ENCODE measurements at places on chromosomes 12 and 14. TPM values are rescaled to one million over a fixed set of nuclear protein-coding genes. Genes with fewer than 3 reads are reported as not detected.

- DNase-seq: no peak
These were observed 122.8 kb downstream of the NTF3 start for GRCh38 chr12:5554711-5555110.

- DNase-seq: no peak
These were observed 12.2 kb upstream of the RHOJ start for GRCh38 chr14:63192085-63192484.

DNA sequence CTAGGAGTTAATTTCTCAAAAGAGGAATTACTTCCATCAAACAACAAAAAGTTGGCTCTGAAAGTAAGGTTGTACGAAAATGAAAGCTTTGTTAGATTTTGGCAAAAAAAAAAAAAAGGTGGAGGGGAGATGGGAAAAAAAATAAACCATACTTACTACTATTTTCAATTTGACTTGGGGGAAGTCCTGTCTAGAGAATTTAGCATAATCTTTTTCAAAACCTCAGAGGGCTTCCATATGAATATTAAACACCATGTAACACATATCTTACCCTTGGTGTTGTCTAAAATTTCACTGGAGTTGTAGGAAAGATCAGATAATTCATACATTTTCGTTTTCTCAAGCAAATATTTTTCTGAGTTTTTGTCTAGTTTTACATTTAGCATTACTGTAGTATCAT is 17.5 kb downstream of the GRIP1 start:
- no peak for DNase-seq

DNA sequence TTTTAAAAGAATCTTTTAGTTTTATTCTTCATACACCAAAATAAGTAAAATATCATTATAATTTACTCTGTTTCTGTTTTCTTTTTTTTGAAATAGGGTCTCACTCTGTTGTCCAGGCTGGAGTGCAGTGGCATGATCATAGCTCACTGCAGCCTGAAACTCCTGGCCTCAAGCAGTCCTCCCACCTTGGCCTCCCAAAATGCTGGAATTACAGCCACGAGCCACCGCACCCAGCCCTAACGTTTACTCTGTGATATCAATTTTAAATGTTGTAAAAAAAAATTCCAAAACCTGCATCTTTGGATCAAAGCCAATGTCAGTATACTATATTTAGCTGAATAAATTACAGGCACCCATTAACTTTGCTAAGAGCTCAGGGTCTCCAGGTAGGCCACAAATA is 437.1 kb upstream of the USP15 start:
- DNase-seq: no peak

DNA sequence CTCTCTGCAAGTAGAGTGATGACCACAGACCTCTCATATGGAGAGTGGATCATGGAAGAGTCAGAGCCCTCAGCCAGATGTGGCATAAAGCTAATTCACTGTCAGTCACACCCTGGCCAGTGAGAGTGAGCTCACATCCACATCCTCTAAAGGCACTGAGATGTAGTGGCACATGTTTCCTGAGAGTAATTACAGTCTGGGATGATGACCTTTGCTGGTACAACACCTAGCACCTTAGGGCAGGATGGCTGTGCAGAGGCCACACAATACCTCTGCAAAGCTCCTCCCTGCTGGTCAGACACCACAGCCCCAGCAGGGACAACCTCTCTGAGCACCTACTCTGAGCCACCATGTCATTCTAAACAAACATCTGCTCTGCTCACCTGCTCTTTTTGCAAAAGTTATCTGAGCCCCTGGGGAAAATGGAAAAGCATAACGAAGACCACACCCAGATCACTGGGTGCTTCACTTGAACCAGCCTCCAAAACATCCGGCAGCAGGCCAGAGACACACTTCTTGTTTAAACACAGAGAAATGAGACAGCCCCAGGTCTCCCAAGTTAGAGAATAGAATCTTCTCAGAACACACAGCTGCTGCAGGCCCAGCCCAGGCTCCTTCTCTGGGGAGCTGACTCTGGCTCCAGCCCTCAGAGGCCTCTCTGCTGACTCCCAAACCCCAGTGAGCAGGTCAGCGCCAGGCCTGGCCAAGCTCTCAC is 30.3 kb downstream of the PITPNM2 start:
- no peak for DNase-seq

GRCh38 chr12:66087365-66087943 is 43.1 kb downstream of the LLPH start:
- no peak for DNase-seq

GRCh38 chr14:44107156-44107555 is 399.9 kb downstream of the FSCB start:
- no peak for DNase-seq

DNA sequence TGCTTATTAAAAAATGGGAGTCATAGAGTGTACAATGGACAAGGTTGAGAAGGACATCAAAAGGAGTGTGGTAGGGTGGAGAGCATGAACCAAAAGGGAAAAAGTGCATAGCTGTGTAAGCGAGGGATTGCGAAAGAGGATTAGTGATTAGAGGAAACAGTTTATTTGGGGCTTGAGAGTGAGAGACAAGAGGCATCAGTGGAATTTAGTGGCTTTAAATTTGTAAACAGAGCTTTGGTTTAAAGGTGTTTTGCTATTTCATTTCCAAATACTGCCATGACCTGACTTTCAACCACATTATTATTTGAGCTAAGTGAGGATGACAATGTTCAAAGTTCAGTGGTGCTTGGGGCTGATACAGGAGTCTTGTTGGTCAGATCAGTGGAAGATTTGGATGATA is 53.4 kb downstream of the SLC16A7 start:
- no peak for DNase-seq

DNA sequence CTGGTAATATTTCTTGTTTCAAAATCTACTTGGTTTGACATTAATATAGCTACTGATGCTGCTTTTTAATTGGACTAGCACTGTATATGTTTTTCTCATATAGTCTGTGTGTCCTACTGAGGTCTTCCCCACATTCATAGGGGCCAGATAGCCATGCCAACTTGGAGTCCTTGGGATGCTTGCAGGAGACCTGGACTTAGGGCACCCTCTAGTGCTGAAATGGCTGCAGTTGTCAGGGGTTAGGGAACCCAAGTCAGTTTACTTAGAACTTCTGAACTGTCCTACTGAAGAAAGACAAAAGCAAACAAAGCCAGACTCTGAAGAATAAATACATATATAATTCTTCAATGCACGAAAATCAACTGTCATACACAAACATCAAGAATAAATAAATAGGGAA is 279.9 kb upstream of the SYT1 start:
- no peak for DNase-seq

DNA sequence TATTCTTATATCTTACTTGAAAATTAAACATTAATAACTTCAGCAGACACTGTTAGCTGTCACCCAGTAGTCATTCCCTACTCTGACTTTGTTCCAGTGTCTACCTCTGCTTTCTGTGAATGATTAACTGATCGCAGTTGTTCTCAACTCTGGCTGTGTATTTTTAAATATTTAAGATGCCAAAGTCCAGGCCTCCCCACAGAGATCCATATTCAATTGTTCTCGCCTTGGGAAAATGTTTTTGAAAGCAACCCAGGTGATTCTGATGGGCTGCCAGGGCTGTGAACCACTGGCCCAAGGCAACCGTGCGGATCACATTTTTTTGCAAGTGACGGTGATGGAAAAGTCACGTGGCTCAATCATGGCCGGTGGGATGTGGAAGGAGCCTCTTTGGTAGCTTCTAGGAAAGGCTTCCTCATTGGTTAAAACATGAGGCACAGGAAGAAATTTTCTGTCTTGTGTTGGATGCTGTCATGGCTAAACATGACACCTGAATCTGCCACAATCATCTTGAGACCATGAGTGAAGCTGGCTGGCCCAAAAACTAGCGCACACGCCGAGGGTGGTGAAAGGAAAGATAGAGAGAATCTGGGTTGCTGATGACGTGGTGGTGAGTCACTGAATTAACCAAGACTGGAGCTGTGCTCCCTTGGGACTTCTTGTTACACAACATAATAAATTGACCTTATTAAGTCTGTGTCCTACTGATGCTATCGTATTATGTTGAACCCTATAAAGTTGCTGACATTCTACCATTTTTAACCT is 37.2 kb downstream of the RDH12 start:
- peak; percentile 14 for DNase-seq

- no peak for DNase-seq
These were observed 266.4 kb upstream of the RGS6 start for GRCh38 chr14:71665781-71666180.

DNA sequence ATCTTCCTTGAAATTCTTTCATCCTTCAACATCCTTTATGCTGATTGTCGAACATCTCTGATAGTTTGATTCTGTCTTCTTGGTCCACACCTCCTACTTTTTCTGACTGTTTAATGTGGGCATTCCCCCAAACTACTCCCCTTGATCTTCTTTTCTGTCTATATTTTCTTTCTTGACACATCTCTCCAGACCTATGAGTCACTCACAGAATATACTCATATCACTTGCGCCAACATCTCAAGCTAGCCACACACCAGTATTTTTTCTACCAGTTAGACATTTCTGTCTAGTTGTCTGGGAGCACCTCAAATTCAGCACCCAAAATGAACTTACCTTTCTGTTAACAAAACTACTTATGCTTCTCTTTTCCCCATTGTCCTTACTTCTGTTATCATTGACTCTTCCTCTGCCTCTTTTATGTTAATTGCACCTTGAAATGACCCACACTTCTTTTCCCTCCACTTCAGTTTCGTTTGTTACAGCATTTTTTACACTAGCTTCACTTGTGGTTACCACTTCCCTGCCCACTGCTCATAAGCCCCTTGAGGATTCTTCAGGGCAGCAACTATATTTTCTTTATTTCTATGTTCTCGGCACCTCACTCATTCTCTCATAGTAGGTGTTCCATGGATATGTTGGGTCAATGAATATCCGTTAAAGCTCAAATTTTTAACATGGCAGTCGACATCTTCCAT is 33.5 kb downstream of the TSHR start:
- no peak for DNase-seq

- no peak for DNase-seq
These were observed 132.4 kb upstream of the NEDD1 start for GRCh38 chr12:96774496-96775256.

DNA sequence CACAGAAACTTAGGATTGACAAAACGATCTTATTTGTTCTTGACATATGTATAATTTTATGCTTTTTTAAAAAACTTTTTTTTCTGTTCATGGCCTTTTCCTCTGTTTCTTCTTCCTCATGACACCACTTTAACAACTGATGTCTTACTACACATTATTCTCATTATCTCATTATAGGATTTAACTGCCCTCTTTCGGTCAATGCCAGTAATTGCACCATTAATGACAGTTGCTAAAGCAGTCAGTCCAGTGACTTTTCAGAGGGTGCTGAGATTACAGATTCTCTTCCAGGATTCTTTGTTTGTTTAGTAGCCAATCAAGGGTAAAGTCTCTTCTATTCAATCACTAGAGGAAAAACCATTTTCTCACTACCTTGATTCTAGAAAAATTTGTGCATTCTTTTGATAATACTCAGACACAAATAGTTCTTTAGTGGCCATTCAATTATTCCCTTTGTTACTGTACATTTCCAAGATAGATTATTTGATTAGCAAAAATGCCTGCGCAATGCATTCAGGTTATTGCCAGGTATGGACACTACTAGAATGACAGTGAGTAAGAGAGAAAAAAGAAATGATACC is 50.1 kb downstream of the KLRG1 start:
- no peak for DNase-seq

- DNase-seq: no peak
These were observed 78.3 kb downstream of the GSC start for GRCh38 chr14:94691660-94692034.

- peak; percentile 86 for DNase-seq
These were observed 5.1 kb upstream of the PSMA3 start for GRCh38 chr14:58239244-58240195.

DNA sequence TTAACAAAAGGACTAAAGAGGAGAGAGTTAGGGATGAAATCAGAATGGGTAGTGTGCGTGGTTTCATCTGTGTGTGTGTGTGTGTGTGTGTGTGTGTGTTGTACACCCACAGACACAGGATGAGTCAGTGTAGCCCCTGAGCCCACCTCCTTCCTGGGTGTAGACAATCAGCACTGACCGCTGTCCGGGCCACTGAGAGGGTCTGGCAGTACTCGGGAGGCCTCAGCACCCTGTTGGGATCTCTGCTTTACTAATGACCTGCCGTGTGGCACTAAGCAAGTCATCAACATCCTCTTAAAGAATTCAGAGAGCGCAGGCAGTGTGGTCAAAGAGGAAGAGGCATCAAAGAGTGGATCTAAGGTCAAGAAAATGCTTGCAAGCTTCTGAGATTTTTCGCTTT is 112.6 kb downstream of the PRMT8 start:
- no peak for DNase-seq

Gene PROX2
- not detected for total RNA-seq

Gene NTS
- not detected for total RNA-seq

Gene OR10G2
- total RNA-seq: not detected

Gene SLCO1A2
- total RNA-seq: not detected

Gene RPL10L
- total RNA-seq: not detected

All from ascending aorta (tissue), 2 donors.